ENCODE measurements at places on chromosomes 4 and X. TPM values are rescaled to one million over a fixed set of nuclear protein-coding genes. Genes with fewer than 3 reads are reported as not detected.

- H3K36me3 ChIP-seq: no peaks in the 10 kb centered on the region
- no peak overlapping the region for H3K27ac ChIP-seq
Observed at GRCh38 chr4:142081025-142081424, 444.6 kb downstream of the IL15 start.

DNA sequence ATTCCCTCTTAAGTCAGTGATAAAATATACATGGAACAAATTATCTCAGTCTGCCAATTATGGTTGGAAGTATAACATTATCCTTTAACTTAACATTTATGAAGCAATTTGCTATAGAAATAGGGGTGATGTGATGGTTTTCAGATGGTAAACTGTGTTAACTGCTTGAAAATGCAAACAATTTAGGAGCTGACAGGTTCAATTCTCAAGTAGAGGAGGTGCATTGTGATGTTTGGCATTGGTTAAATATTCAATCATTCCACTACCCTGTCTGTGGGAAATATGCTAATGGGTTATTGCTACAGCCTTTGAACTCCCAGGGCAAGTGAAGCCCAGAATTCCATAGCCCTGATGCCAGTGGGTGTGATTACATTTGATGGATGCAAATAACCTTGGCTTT lies 243.4 kb upstream of the GK2 start:
- no peaks in the 10 kb centered on the region for H3K27me3 ChIP-seq
- no peaks in the 10 kb centered on the region for H3K4me1 ChIP-seq

GRCh38 chr4:183242291-183242690 lies 77.8 kb downstream of the CLDN22 start:
- H3K4me3 ChIP-seq: no peak overlapping the region
- no peaks in the 10 kb centered on the region for H3K27me3 ChIP-seq
- H3K36me3 ChIP-seq: no peaks in the 10 kb centered on the region
- no peak overlapping the region for H3K27ac ChIP-seq

GRCh38 chrX:138775517-138775916 lies 64.0 kb upstream of the FGF13 start:
- no peak for DNase-seq
- no peak overlapping the region for H3K27ac ChIP-seq
- no peaks in the 10 kb centered on the region for H3K36me3 ChIP-seq
- H3K4me3 ChIP-seq: no peak overlapping the region
- H3K4me1 ChIP-seq: no peaks in the 10 kb centered on the region

- H3K4me1 ChIP-seq: no peaks in the 10 kb centered on the region
- peak; percentile 44 for DNase-seq
- H3K27me3 ChIP-seq: no peaks in the 10 kb centered on the region
- H3K36me3 ChIP-seq: no peaks in the 10 kb centered on the region
Observed at GRCh38 chrX:102651242-102652011, at the start of gene GPRASP1. GPRASP1 (plus strand) TSS chrX:102651483; CDS start chrX:102653914, 2,431 bp downstream.

DNA sequence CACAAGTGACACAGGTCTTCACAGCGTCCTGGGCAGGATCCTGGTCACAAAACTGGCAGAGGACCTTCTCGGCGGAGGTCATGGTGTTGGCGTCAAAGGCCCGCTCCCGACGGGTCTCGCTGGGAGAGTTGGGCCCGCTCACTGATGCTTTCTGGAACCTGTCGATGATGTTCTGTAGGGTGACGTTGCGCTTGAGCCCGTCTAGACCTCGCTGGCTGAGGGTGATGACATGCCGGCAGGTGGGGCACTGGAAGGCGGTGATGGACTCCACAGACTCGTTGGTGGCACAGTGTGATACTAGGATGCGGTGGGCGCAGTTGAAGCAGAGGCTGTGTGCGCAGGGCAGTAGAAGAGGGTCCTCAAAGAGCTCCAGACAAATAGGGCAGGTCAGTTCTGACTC lies 53.2 kb downstream of the MID1 start:
- DNase-seq: no peak
- no peak overlapping the region for H3K27ac ChIP-seq
- no peaks in the 10 kb centered on the region for H3K4me1 ChIP-seq
- H3K27me3 ChIP-seq: no peaks in the 10 kb centered on the region
- no peak overlapping the region for H3K4me3 ChIP-seq
- no peaks in the 10 kb centered on the region for H3K36me3 ChIP-seq

DNA sequence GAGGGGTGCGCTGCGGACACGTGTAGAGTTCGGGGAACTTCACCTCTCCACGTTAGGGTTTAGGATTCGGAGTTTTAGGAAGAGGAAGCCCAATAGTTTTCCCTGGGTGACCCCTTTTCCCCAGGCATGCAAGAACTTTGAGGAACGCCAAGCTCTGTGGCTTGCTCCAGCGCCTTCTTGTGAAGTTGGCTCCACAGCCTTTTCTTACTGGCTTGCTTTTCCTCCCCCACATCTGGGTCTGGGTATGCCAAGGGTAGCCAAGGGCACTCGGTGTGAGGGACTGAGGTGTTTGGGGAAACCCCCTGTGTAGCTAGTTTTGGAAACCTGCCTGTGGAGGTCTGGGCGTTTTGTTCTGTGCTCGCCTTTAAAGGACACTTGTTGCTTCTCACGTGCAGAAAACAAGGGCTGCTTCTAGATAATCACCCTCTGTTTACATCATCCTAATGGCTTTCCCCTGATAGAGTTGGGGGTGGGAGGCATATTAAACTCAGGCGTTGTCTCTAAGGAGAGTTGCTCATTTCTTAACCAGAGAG lies 746 bp downstream of the EDNRA start:
- no peaks in the 10 kb centered on the region for H3K4me1 ChIP-seq
- DNase-seq: no peak
- no peaks in the 10 kb centered on the region for H3K36me3 ChIP-seq
- H3K27ac ChIP-seq: peak overlapping the region; percentile 85
- peak overlapping the region; percentile 36 for H3K4me3 ChIP-seq

DNA sequence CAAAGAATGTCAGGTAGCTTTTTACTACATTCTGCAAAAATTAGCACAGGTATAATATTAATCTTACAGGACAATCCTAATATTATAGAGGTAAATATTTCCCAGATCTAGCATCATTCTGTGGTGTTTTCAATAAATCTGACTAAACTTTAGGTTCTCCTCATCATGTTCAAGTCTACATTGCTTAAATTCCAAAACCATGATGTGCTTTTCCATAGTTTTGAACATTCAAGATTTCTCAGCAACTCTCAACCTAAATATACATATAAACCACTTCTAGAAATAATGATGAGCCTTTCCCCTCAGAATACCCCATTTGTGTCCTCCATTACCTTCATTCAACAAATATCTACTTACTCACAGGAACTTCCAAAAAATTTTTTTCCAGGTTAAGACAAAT lies 23.1 kb downstream of the EIF4E start:
- no peak for DNase-seq
- H3K27me3 ChIP-seq: no peaks in the 10 kb centered on the region
- H3K27ac ChIP-seq: no peak overlapping the region
- peaks cover 8% of the 10 kb centered on the region for H3K36me3 ChIP-seq
- no peaks in the 10 kb centered on the region for H3K4me1 ChIP-seq

GRCh38 chr4:102234243-102234838 lies 110.9 kb downstream of the SLC39A8 start:
- H3K4me1 ChIP-seq: no peaks in the 10 kb centered on the region
- H3K27ac ChIP-seq: no peak overlapping the region
- no peaks in the 10 kb centered on the region for H3K36me3 ChIP-seq
- no peaks in the 10 kb centered on the region for H3K27me3 ChIP-seq
- DNase-seq: no peak

- H3K4me3 ChIP-seq: no peak overlapping the region
- H3K27ac ChIP-seq: no peak overlapping the region
- no peak for DNase-seq
- no peaks in the 10 kb centered on the region for H3K4me1 ChIP-seq
- no peaks in the 10 kb centered on the region for H3K27me3 ChIP-seq
Observed at GRCh38 chr4:3520796-3521600, 11.2 kb downstream of the LRPAP1 start.

DNA sequence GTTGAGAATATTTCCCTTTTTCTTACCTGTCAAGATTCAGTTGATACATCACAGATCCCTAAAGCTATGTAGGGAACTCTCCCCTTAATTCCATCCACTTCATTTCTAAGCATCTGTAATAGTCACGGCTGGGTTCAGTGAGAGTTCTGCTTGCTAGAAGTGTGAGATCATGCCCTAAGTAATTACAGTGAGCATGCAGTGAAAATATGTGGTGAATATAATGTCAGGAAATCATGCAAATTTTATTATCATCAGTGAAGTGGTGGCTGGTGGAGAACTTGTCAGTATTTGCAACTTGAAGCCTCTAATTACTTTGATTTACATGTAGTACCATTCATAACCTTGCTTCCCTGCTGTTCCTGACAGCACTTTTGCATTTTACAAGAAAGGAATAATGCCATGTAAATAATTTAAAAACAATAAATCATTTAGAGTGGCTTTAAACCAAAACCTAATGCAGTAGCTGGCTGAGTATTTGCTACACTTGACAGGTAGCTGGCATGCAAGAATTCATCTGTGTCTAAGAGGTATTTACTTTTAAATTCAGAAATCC lies 28.3 kb upstream of the CFAP299 start:
- H3K4me1 ChIP-seq: no peaks in the 10 kb centered on the region
- no peaks in the 10 kb centered on the region for H3K27me3 ChIP-seq
- no peaks in the 10 kb centered on the region for H3K36me3 ChIP-seq
- no peak overlapping the region for H3K4me3 ChIP-seq
- no peak overlapping the region for H3K27ac ChIP-seq
- no peak for DNase-seq

DNA sequence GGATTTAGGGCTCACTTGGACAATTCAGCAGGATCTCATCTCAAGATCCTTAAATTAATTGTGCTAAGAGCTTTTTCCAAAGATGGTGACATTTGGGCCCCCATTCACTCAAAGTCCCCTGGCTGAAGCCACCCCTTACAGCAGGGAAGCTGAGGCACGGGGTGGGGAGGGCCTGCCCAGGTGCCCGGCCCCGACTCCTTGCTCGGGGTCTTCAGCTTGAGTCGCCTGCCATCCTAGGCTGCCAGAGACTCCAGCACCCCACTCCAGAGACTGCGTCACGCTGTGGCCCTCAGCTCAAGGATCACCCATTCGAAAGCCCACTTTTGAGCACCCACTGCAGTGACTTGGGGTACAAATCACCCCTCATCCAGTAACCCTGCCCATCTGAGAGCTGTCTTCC lies 39.2 kb upstream of the GPR78 start:
- H3K27me3 ChIP-seq: no peaks in the 10 kb centered on the region
- H3K4me3 ChIP-seq: no peak overlapping the region
- no peaks in the 10 kb centered on the region for H3K36me3 ChIP-seq
- H3K27ac ChIP-seq: no peak overlapping the region
- DNase-seq: no peak

- H3K36me3 ChIP-seq: no peaks in the 10 kb centered on the region
- H3K27ac ChIP-seq: no peak overlapping the region
- H3K4me3 ChIP-seq: no peak overlapping the region
- DNase-seq: no peak
- peaks cover 4% of the 10 kb centered on the region for H3K4me1 ChIP-seq
Observed at GRCh38 chr4:84407554-84408407, 91.3 kb downstream of the NKX6-1 start.

DNA sequence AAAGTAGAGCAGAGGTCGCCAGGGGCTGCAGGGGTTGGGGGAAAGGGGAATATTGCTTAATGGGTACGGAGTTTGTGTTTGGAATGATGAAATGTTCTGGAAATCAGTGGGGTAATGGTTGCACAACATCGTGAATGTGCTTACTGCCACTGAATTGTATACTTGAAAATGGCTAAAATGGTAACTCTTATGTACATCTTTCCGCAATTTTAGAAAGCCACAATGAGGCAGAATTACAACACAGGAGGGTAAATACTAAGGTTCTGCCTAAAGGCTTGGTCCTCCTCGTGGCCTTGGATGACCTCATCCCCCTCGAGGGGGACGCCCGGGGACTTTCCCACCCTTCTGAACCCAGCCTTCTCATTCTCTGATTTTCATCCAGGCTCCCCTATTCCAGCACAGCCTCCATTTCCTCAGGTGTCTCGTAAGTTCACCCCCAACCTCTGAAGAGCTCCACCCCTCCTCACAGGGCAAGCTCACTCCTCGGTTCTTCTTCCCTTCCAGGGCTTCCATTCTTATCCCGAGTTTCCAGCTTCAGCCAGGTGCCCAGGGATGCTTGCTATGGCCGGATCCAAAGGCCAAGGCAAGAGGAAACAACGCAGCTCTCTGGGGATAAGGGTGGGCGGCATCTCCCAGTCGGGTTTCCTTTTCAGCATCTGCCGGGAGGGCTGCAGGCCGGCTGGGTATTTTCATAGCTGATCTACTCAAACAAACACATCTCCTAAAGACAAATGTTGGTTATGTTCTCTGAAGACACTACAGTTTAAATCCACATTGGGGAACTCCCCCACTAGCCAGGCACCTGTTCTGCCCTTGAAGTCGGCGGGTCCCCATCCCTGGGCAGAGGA lies 71.3 kb upstream of the ACSL1 start:
- no peaks in the 10 kb centered on the region for H3K36me3 ChIP-seq
- no peak overlapping the region for H3K4me3 ChIP-seq
- no peak overlapping the region for H3K27ac ChIP-seq
- no peaks in the 10 kb centered on the region for H3K27me3 ChIP-seq
- DNase-seq: peak; percentile 70
- H3K4me1 ChIP-seq: no peaks in the 10 kb centered on the region

DNA sequence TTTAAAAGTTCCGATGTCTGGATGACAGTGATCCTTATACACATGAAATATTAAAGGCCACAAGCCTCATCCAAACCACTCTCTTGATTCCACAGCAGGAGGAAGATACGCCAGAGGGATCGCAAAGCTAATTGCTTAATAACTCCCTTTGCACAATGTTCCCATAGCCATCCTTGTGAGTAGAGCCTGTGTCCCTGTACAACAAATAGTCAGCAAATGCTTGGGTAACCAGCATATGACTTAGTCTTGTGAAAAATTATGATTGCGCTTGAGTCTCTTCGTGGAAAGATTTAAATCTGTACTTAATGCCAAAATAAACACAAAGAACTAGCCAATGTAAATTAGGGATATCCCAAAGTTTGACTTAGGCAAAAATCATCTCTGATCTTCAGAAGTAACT lies 31.5 kb downstream of the SLC9A7 start:
- H3K27me3 ChIP-seq: no peaks in the 10 kb centered on the region
- H3K4me1 ChIP-seq: no peaks in the 10 kb centered on the region
- no peaks in the 10 kb centered on the region for H3K36me3 ChIP-seq
- no peak for DNase-seq

DNA sequence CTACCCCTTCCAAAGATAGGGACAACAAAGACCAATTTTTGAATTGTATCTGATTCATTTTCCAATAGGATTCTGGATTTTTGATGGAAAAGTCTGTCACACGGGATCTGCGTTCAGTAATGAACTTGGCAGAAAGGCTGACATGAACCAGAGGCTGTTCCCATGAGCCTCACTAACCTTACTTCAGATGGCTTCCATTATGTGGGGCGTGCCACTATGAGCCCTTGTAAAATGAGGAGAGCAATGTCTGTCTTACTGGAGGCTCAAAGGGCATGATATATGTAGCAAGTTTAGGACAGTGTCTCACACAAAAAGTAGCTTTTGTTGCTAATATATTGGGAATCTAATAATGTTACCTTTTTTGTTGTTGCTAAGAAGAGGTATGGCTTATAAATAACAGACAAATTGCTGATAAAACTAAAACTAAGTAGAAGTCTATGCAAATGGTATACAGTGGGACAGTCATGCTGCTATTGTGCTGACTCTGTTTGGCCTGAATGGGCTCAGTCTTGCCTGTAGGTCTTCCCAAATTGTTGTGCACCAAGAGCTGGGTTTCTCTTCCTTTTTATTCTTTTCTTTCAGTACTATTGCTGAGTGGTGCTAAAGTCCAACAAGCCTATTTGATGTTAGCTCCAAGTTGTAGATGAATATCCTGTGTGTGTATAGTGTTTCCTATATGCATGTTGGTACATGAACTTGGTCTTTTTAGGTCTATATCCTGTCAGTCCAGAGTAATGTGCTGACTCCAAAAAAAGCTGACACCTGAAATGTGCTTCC lies 132.1 kb downstream of the SPRY1 start:
- no peak overlapping the region for H3K27ac ChIP-seq
- DNase-seq: no peak
- no peak overlapping the region for H3K4me3 ChIP-seq

Gene PAQR3
- total RNA-seq: 15.1 TPM

Gene TGIF2LX
- total RNA-seq: not detected

Gene MAOB
- 22.1 TPM for total RNA-seq

Gene FHIP1A
- total RNA-seq: 4.9 TPM

Gene PRRG1
- total RNA-seq: 18.6 TPM
